ENCODE measurements at places on chromosomes 3 and 15.

GRCh38 chr15:68655686-68656437 is 77.1 kb downstream of the CORO2B start:
- H3K4me1 ChIP-seq: no peaks in the 10 kb centered on the region
- no peaks in the 10 kb centered on the region for H3K36me3 ChIP-seq
- no peak for DNase-seq

DNA sequence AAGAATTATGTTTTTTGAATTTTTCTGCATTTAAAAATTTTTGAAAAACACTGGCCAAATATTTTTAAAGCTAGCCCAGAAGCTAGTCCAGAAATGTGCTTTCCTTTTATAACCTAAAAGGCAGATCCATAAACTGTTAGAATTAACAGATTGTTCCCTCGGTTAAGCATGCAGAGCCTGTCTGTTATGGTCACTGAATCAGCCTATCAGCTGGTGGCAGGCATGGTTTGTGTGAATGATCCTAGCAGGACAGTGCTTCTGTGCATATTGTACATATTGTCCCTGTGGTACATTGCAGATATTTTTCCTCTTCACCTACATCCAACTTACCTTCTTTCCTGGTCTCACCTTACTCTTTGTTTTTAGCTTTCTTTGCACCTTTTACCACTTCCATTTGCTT is 53.3 kb downstream of the RARB start:
- no peaks in the 10 kb centered on the region for H3K4me1 ChIP-seq
- H3K27ac ChIP-seq: no peak overlapping the region
- no peak for DNase-seq
- no peak overlapping the region for H3K4me3 ChIP-seq
- H3K36me3 ChIP-seq: no peaks in the 10 kb centered on the region

GRCh38 chr15:79653533-79653932 is 221.4 kb downstream of the MINAR1 start:
- DNase-seq: no peak
- H3K36me3 ChIP-seq: no peaks in the 10 kb centered on the region
- no peak overlapping the region for H3K27ac ChIP-seq
- no peaks in the 10 kb centered on the region for H3K27me3 ChIP-seq

DNA sequence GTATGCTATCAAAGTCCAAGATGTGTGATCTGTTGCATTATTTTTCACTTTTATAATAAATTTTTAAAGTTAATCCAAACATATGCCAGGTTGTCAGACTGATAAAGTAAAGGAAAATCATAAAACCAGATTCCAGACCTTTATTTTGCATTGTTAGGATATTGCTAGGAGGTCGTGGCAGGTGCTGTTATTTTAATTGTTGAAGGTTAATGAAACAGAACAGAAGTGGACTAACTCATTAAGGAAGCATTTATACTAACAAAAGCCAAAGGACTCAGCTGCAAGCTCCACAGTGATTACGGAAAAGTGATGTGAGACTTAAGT is 63.1 kb downstream of the DCLK3 start:
- H3K36me3 ChIP-seq: no peaks in the 10 kb centered on the region
- H3K27me3 ChIP-seq: no peaks in the 10 kb centered on the region
- peak overlapping the region; percentile 38 for H3K27ac ChIP-seq
- peaks cover 12% of the 10 kb centered on the region for H3K4me1 ChIP-seq
- H3K4me3 ChIP-seq: peak overlapping the region; percentile 19

- no peak overlapping the region for H3K4me3 ChIP-seq
- peak overlapping the region; percentile 70 for H3K27ac ChIP-seq
- no peaks in the 10 kb centered on the region for H3K27me3 ChIP-seq
- peaks cover 36% of the 10 kb centered on the region for H3K4me1 ChIP-seq
Measured at GRCh38 chr3:119636891-119637611, 23.3 kb downstream of the POPDC2 start.

GRCh38 chr15:56168394-56168793 is 75.3 kb downstream of the RFX7 start:
- peak; percentile 44 for DNase-seq
- no peak overlapping the region for H3K4me3 ChIP-seq
- peaks cover 14% of the 10 kb centered on the region for H3K4me1 ChIP-seq
- H3K27ac ChIP-seq: no peak overlapping the region
- H3K36me3 ChIP-seq: 0 out of 2 replicates have a peak, but pooled peaks cover 3% of the 10 kb centered on the region

- no peaks in the 10 kb centered on the region for H3K4me1 ChIP-seq
- H3K27me3 ChIP-seq: peaks cover 11% of the 10 kb centered on the region
- no peak overlapping the region for H3K4me3 ChIP-seq
- no peaks in the 10 kb centered on the region for H3K36me3 ChIP-seq
Measured at GRCh38 chr3:147030274-147030673, 376.1 kb downstream of the ZIC4 start.

DNA sequence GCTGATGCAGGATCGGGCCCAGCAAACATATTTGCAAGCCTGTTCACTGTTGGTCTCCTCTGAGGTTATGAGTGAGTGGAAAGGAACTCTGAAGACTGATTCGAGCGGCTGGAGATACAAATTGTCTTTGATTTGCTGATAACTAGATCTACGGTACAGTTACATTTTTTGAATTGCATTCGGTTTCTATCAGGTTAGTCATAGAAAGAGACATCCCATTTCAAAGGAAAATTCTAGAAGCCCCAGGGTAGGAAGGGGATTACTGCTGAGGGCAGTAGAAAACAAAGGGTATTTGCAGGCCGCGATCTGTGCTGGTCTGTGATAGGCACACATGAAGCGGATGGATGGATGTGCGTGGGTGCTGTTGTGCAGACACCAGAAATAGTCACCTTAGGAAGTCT is 228.4 kb downstream of the ITPR1 start:
- peak overlapping the region; percentile 44 for H3K27ac ChIP-seq
- no peaks in the 10 kb centered on the region for H3K36me3 ChIP-seq
- no peaks in the 10 kb centered on the region for H3K27me3 ChIP-seq
- H3K4me1 ChIP-seq: peaks cover 34% of the 10 kb centered on the region
- no peak overlapping the region for H3K4me3 ChIP-seq

DNA sequence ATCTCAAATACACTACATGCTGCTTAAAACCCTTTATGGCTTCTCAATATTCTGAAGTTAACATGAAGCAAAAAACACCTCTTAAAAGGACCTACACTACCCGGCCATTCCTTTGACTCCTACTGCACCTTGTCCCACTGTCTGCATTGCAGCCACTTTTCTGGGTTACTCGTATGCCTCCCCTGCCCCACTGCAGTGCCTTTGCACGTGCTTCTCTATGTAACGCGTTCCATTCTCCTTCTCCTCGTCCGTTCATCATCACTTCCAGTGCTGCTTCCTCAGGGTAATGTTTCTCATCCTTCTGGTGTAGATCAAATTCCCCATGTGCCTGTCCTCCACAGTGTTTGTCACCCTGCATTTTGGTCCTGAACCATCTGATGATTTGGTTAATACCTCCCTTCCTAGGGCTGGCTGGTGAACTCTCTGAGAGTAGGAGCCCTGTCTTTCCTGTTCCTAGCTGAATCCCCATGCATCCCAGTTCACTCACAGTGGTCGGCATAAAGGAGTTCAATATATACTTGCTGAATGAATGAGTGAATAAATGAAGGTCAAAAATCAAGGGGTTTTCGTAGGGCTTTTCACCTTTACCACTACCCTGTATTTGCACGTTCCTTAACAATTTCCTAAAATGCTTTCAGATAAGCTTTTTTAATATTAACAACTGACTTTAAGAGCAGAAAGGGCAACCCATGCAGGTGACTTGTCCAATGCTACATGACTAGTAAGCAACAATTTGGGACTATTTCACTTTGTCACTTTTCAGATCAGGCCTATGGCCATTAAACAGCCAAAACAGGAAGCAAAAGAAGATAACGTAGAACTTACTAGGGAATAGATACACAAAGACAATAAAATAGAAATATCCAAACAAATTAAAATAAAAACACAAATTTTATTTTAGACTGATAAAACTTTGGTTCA is 2.4 kb upstream of the STT3B start:
- H3K4me3 ChIP-seq: peak overlapping the region; percentile 98
- H3K36me3 ChIP-seq: no peaks in the 10 kb centered on the region
- no peak for DNase-seq
- no peak overlapping the region for H3K27ac ChIP-seq
- H3K27me3 ChIP-seq: no peaks in the 10 kb centered on the region
